ENCODE measurements at places on chromosomes 1 and 21.

GRCh38 chr1:46039571-46040052, 92.8 kb downstream of the PIK3R3 start:
- no peaks in the 10 kb centered on the region for H3K27me3 ChIP-seq
- H3K36me3 ChIP-seq, result no peaks in the 10 kb centered on the region
- peaks cover 12% of the 10 kb centered on the region for H3K4me1 ChIP-seq

GRCh38 chr1:187203257-187203656, 374.5 kb downstream of the PLA2G4A start:
- no peaks in the 10 kb centered on the region for H3K27me3 ChIP-seq
- H3K4me1 ChIP-seq, result peaks cover 3% of the 10 kb centered on the region
- H3K4me3 ChIP-seq, result no peak overlapping the region
- no peak for DNase-seq
- H3K36me3 ChIP-seq, result no peaks in the 10 kb centered on the region
- no peak overlapping the region for H3K27ac ChIP-seq

- H3K27me3 ChIP-seq, result no peaks in the 10 kb centered on the region
- peak overlapping the region; percentile 64 for H3K27ac ChIP-seq
- H3K36me3 ChIP-seq, result no peaks in the 10 kb centered on the region
- H3K4me3 ChIP-seq, result no peak overlapping the region
These were observed 49.8 kb downstream of the ELK4 start for GRCh38 chr1:205582046-205582445.

DNA sequence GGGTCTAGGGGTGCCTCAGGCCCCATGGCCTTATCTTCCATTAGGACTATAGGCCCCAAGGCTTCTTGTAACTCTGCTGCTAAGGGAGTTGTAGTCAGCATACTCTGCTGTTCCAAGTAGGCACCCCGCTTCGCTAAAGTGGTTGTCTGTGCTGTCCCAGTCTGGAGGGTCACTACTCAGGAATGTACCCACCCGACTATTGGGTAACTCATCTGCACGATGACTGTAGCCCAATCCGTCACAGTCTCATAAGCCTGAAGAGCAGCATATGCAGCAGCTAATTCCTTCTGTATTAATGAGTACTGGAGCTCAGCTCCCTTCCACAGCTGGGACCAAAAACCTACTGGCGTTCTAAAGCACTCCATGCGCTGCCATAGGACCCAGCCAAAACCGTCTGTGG, 111.0 kb downstream of the GDAP2 start:
- H3K27me3 ChIP-seq, result no peaks in the 10 kb centered on the region
- no peak overlapping the region for H3K27ac ChIP-seq
- H3K36me3 ChIP-seq, result no peaks in the 10 kb centered on the region

DNA sequence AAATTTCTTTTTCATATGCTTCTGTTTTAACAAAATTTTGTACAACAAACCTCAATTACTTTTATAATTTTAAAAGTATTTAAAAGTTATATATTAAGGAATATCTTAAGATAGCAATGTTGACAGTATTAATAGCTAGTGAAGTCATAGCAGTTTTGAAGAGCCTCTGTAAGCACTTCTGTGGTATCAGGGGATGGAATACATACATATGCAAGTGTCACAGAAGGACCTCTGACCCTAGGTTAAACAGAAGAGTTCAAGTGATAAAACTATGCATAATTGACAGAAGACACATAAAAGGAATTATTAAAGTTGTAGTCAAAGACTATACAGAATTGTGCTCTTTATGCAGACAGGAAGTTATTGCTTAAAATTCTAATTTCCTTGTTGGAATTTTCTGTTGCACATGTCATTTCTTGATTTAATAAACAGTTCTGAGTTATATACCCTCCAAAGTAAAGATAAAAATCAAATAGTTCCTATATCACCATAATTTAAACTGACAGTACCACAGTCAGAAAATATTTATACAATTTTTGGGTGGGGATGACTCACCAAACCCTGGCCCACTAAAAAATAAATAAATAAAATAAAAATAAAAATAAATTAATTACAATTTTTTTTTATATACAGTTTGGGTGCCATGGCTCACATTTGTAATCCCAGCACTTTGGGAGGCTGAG, 27.1 kb downstream of the IPP start:
- no peak overlapping the region for H3K27ac ChIP-seq
- no peak for DNase-seq
- no peaks in the 10 kb centered on the region for H3K4me1 ChIP-seq
- peaks cover 2% of the 10 kb centered on the region for H3K36me3 ChIP-seq
- no peaks in the 10 kb centered on the region for H3K27me3 ChIP-seq
- H3K4me3 ChIP-seq, result no peak overlapping the region

DNA sequence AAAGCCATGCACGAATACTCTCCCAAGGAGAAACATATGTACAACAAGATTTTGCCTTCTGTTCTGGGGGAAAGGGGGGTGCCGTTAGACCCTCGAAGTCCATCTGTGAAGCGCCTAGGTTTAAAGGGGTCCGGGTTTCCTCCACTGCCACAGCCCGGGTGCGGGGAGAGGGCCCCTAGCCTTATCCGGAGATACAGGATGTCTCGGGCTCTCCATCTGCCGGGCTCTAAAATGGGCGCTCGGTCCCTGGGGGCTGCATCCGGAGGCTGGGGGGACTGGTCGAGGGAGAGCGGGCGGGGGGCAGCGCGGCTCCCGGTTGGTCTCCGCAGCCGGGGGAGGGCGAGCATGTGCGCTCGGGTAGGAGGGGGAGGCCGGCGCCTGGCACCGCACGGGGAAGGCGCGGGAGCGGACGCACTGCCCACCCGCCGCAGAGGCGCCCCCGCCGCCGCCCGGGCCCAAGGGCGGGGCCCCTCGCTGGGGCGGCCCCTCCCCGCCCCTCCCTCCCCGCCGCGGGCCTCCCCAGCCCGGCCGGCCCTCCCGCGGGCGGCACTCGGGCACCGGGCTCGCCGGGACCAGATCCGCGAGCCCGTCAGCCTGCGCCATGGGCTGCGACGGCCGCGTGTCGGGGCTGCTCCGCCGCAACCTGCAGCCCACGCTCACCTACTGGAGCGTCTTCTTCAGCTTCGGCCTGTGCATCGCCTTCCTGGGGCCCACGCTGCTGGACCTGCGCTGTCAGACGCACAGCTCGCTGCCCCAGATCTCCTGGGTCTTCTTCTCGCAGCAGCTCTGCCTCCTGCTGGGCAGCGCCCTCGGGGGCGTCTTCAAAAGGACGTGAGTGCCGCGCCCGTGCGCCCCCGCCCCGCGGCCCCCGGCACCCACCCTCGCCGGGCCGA, 63.1 kb downstream of the ELK4 start:
- H3K27me3 ChIP-seq, result peaks cover 38% of the 10 kb centered on the region
- H3K36me3 ChIP-seq, result no peaks in the 10 kb centered on the region
- no peak for DNase-seq
- peaks cover 5% of the 10 kb centered on the region for H3K4me1 ChIP-seq

GRCh38 chr1:11444907-11445306, 34.0 kb upstream of the DISP3 start:
- H3K4me1 ChIP-seq, result no peaks in the 10 kb centered on the region
- H3K36me3 ChIP-seq, result no peaks in the 10 kb centered on the region
- no peak overlapping the region for H3K27ac ChIP-seq
- H3K4me3 ChIP-seq, result no peak overlapping the region
- DNase-seq, result no peak

DNA sequence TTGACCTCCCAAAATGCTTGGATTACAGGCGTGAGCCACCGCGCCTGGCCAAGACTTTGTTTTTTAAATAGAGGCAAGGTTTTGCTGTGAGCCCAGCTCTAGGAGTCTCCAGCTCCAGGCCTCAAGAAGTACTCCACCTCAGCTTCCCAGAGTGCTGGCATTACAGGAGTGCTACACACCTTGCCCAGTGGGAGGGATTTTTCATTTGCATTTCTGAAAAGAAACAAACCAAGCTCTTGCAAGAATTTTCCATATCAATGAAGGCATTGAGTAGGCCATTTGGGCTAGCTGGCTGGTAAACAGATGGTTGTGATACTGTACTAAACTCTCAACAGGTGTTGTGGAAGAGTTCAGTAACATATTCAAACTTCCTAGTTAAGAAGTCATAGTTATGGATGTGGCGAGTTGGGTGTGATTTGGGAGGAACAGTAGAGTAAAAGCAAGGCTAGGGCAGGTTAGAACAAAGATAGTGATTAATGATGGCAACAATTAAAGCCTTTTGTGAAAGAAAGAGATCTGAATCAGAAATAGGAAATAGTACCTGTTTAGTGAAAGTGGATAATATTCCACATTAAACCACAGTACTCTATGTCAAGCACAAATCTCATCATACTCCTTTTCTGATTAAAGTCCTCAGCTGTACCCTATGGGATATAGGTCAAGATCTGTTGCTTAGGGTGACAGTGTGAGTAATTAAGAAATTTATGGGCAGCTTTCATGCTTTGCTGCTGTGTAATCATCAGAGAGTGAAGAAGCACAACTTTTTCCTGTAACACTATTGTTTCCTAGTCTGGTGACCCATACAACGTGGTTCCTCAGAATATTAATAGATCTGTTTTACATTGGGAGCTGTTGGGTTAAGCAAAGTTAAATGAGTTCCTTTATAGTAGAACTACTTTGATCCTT, 10.7 kb downstream of the AKIRIN1 start:
- DNase-seq, result no peak
- H3K4me1 ChIP-seq, result peaks cover 53% of the 10 kb centered on the region
- H3K27ac ChIP-seq, result peak overlapping the region; percentile 33
- H3K27me3 ChIP-seq, result no peaks in the 10 kb centered on the region

- H3K4me3 ChIP-seq, result no peak overlapping the region
- H3K27ac ChIP-seq, result no peak overlapping the region
- H3K4me1 ChIP-seq, result no peaks in the 10 kb centered on the region
- no peaks in the 10 kb centered on the region for H3K36me3 ChIP-seq
- peaks cover 22% of the 10 kb centered on the region for H3K27me3 ChIP-seq
These were observed 11.8 kb upstream of the RAB3B start for GRCh38 chr1:52002038-52002917.

DNA sequence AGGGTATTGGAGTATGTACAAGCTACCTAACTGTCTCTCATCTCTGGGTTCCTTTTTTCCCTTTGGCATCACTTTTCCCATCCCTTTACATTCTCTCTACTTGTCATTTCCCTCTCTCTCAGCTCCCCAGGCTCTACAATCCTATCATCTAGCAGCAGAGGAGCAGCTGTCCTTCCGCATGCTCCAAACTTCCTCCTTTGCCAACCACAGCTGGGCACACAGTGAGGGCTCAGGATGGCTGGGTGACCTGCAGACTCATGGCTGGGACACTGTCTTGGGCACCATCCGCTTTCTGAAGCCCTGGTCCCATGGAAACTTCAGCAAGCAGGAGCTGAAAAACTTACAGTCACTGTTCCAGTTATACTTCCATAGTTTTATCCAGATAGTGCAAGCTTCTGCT, 561 bp downstream of the CD1E start:
- no peak overlapping the region for H3K27ac ChIP-seq
- no peaks in the 10 kb centered on the region for H3K36me3 ChIP-seq
- no peak for DNase-seq
- H3K27me3 ChIP-seq, result peaks cover 42% of the 10 kb centered on the region
- no peak overlapping the region for H3K4me3 ChIP-seq

DNA sequence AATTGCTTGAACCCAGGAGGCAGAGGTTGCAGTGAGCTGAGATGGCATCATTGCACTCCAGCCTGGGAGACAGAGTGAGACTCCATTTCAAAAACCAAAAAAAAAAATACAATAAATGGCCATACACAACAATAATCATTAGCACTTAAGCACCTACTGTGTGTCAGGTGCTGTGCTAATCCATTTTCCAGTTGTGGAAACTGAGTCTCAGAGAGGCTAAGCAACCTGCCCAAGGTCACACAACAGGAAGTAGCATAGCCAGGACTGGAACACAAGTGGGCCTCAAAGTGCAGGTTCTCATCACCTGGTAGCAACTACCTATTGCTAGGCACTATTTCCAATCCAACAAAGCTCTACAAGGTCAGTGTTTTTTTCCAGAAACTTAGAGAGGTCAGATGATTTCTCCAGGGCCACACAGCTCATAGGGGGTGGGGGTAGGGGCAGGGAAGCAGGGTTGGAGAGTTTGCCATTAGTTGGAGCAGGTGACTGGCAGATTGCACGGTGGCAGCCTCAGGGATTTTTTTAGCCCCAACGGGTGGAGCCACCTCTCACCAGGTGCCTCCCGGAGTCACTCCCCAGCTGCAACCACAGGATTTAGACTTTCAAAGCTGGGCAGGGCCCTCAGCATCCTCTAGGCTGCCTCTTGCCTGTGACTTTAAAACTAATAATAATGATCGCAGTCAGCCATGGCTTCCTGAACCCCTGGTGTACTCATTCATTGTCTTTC, 52.5 kb upstream of the ID3 start:
- H3K4me1 ChIP-seq, result peaks cover 68% of the 10 kb centered on the region
- no peaks in the 10 kb centered on the region for H3K27me3 ChIP-seq
- DNase-seq, result no peak

- no peak overlapping the region for H3K27ac ChIP-seq
- H3K4me3 ChIP-seq, result no peak overlapping the region
- no peak for DNase-seq
- peaks cover 7% of the 10 kb centered on the region for H3K27me3 ChIP-seq
- H3K36me3 ChIP-seq, result no peaks in the 10 kb centered on the region
These were observed 273.2 kb downstream of the NPHP4 start for GRCh38 chr1:5718831-5719632.

GRCh38 chr1:231036416-231036815, 3.6 kb downstream of the FAM89A start:
- no peak overlapping the region for H3K4me3 ChIP-seq
- peaks cover 35% of the 10 kb centered on the region for H3K4me1 ChIP-seq
- H3K27me3 ChIP-seq, result peaks cover 2% of the 10 kb centered on the region
- peaks cover 9% of the 10 kb centered on the region for H3K36me3 ChIP-seq
- no peak overlapping the region for H3K27ac ChIP-seq

Measured in activated naive CD8-positive, alpha-beta T cell treated with anti-CD3 and anti-CD28 coated beads, Interleukin-2, amount 50 U/mL, for 24 hours (primary cell).